ENCODE measurements at places on chromosomes 1 and 21.

DNA sequence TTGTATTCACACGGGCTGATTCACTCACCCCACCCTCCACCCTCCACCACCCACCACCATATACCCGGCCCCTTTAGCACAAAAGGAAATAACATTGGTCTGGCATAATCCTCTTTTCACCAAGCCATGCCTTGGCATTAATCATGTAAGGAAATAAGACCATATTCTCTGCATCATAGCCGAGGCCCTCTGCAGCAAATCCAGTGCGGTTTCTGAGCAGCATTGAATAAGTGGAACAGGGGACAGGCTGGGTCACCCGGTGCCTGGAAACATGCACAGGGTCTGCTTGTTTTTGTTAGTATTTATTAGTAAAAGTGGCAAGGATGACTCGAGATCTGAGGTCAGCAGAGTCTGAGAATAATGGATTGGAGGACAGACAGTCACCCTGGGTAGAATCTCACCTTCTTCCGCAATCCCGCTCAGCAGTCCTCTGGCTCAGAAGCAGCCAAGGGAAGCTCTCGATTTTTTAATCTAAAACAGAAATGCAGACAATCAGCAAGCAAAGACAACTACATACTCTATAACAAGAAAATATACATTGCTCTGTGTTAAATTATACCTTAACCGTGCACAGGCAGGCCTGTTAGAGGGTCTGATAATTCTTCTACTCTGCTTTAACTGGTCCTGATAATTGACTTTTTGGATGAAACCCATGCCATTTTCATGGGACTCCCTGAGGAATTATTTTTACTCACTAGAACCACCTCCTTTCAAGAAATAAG, 52.4 kb upstream of the CDC42BPA start:
- DNase-seq: no peak

DNA sequence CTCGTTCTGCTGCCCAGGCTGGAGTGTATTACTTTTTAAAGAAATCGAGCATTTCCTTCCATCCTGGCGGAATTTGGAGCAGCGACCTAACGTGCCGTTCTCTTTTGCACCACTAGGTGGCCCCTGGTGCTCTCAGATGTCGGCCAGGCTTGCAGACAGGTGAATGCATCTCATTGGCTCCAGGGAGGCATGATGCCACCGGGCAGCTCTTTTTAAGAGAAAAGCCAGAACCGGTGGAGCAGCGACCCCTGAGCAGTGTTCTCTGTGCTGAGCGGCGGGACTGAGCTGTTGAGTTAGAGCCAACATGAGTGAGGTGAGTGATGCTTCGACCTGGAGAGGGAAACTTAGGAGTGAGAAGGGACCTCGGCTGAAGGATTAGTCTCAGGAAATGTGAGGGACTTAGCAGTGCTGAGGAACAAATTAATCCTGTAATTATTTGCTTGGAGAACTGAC, at the start of gene PCP4:
TSS of gene PCP4 (plus strand) at position 241 of the 453 bp plus-strand sequence. CDS start at position 305, 64 bp downstream.
- DNase-seq: no peak

- no peak for DNase-seq
Observed at GRCh38 chr1:207241164-207241934, 80.1 kb upstream of the CD55 start.

- no peak for DNase-seq
Observed at GRCh38 chr1:54402896-54403295, 3.3 kb downstream of the SSBP3 start.

GRCh38 chr1:208204779-208205178, 39.4 kb downstream of the PLXNA2 start:
- DNase-seq: no peak

GRCh38 chr1:209527993-209528717, 55.4 kb upstream of the CAMK1G start:
- no peak for DNase-seq

DNA sequence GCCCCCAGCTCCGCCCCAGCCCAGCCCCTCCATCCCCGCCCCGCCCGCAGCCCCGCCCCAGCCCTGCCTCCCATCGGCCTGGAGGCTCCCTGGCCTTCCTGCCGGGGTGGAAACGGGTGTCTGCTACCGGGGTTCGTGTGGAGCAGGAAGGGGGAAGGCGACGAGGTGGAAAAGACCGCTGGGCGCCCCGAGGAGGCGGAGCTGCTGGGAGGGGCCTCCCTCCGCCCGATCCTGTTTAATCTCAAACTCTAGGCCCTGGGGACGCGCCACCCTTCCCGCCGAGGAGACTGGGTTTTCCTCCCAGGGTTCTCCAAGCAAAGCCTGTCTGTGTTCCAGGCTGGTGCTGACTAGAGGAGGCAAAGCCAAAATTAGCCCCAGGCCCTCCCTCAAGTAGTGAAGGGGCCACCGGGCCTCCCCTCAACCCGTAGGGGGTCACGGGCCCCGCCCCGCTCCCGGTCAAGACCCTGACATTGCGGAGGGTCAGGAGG, 16.2 kb upstream of the TTLL10 start:
- peak; percentile 48 for DNase-seq

DNA sequence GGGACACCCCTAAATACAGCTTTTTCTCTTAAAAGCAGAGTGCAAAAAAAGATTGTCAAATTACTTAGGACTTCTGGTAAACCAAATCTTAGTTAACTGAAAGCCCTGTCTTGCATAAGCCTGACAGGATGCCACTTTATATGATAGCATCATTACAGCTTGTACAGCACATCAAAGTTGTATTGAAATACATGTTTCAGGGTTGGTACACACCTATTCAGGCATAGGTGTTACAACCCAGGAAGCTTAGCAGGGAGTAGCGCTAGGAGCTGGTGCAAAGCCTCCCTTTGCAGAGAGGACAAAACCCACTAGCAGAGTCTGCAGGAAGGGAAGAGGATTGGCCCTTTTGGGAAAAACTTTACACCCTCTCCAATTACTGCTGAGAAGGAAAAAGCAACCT, 258.9 kb upstream of the SGIP1 start:
- no peak for DNase-seq

GRCh38 chr1:36530261-36530660, 47.5 kb upstream of the CSF3R start:
- no peak for DNase-seq

- no peak for DNase-seq
Observed at GRCh38 chr1:38745476-38746401, 113.8 kb downstream of the RRAGC start.

DNA sequence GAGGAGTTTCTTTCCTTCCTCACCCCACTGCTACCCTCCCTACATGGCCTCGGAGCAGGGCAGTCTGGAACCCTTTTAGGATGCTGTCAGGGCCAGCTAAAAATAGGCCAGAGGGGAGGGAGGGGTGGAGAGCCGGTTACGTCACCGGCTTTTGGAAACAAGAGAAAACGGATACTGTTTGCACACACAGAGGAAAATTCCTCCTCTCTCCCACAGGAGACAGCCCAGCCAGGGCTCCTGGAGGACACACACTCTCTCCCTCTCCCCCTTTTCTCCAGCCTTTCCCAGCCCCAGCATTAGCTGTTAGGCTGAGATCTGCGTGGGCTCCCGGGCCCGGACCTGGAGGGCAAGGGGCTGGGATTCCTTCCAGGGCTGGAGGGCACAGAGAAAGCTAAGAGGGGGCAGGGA, 20.0 kb upstream of the ALDH4A1 start:
- no peak for DNase-seq

DNA sequence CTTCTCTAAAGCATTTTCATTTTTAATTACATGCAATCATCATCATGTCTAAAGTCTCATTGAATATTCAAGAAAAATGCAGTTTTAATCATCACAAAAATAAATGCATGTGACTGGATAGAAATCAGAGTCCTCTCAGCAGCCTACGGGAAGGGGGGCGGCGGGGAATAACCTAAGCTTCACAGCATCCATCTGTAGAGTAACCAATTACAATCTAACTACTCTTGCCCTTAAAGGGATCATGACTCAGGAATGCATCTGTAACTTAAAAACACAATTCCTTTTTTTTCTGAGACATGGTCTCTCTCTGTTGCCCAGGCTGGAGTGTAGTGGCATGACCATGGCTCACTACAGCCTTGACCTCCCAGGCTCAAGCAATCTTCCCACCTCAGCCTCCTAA, 22.6 kb downstream of the MTF1 start:
- no peak for DNase-seq

- DNase-seq: no peak
Observed at GRCh38 chr1:53326598-53327181, 1.2 kb downstream of the LRP8 start.

- no peak for DNase-seq
Observed at GRCh38 chr21:42434884-42435283, 31.2 kb downstream of the UBASH3A start.

- no peak for DNase-seq
Observed at GRCh38 chr21:42913476-42913875, 12.0 kb downstream of the ERVH48-1 start.

- no peak for DNase-seq
Observed at GRCh38 chr21:38590449-38591217, 92.4 kb upstream of the ERG start.

GRCh38 chr21:22703521-22703920, 1705.3 kb downstream of the NCAM2 start:
- DNase-seq: no peak

DNA sequence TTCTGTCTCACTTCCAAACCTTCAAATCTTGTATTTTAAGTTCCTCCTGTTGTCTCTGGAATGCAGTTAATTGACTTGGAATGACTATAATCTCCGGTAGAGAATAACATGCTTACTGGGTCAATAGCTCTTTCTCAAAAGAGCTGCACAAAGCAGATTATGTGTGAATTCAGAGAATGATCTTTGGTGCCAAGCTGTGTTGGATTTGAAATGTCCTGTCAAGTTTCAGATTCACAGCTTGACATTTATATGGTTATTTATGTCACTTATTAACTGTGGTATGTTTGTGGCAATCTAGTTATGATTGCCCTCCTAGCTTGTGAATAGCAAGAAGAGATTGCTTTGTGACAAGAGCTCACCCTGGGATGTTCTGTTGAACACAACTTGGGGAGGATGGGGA, 128.3 kb upstream of the KCNE2 start:
- DNase-seq: no peak

- DNase-seq: no peak
Observed at GRCh38 chr21:30348506-30348905, at the start of gene KRTAP23-1. KRTAP23-1 (minus strand) TSS chr21:30348606; CDS start chr21:30348606, 0 bp downstream.

GRCh38 chr1:159291424-159291823, 10.7 kb upstream of the FCER1A start:
- DNase-seq: no peak

- DNase-seq: no peak
Observed at GRCh38 chr1:157199421-157199755, 61.2 kb upstream of the ETV3 start.

DNA sequence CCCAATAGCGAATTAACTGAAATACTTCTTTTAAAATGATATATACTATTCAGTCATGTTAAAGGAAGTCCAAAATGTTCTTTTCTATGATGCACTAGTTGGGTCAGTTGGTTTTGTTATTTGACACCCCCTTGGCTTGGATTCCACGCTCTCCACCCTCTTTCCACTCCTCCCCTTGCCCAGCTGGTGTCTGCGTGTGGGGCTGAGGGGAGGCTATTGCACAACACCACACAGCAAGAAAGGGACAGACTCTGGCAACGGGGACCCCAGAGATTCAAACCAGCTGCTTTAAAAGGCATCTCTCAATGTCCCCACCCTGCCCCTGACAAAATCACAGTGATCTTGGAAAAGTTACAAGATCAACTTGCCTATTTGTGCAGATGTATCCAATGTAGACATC, 394.3 kb downstream of the TGFB2 start:
- no peak for DNase-seq

- DNase-seq: no peak
Observed at GRCh38 chr1:109610609-109611307, 8.7 kb downstream of the GNAT2 start.

DNA sequence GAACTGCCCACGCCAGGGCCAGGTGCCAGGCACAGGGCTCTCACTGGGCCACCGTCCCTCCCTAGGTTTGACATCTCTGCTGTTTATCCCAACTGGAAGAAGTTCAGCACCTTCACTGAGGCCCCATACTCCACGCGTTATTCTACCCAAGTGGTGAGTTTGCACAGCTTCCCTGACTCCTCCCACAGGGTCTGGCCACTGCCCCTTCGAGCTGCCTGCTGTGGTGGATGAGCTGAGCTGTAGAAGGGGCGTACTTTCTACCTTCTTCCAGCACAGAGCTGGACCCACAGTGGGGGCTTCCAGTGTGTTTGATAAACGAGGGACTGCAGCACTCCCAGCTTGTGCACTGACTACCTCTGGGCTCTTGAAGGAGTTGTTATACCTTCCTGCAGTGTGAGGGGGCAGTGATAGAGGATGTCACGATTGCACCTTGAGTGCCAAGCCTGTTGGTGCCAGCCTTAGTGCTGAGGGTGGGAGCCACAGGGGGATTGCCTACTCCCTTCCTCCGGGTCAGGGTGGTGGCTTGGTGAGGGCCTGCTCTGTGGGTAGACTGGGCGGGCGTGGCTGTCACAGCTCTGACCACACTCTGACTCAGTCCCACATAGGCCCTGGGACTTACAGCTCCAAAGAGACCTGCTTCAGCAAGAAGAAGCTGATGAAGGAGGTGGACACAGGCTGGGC, 5.9 kb upstream of the TTC22 start:
- DNase-seq: no peak

DNA sequence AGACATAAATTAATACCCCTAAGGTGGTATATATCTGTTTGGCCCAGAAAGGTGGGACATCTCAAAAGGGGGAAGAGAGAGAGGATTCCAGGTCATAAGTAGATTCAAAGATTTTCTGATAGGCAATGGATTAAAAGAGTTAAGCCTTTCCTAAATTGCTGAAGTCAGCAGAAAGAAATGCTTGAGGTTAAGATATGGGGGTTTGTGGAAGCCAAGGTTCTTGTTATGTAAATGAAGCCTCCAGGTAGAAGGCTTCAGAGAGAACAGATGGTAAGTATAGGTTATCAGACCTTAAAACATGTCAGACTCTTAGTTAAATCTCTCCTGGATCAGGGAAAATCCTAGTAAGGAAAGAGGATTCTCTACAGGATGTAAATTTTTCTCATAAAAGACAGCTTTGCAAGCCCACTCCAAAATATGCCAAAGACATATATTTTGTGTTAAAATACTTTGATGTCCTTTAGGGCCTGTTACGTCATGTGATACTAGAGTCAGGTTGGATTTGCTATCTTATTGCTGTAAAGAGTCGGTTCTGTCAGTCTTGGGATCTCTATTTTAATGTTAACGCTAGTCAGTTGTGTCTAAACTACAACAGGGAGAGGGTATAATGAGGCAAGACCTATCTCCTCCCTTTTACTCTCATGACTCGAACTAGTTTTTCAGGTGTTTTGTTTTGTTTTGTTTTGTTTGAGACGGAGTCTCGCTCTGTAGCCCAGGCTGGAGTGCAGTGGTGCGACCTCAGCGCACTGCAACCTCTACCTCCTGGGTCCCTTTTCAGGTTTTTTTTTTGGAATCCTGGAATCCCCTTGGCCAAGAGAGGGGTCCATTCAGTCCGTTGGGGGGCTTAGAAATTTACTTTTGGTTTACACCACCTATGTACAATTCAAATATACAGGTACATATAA, 30.6 kb downstream of the RGS2 start:
- no peak for DNase-seq

DNA sequence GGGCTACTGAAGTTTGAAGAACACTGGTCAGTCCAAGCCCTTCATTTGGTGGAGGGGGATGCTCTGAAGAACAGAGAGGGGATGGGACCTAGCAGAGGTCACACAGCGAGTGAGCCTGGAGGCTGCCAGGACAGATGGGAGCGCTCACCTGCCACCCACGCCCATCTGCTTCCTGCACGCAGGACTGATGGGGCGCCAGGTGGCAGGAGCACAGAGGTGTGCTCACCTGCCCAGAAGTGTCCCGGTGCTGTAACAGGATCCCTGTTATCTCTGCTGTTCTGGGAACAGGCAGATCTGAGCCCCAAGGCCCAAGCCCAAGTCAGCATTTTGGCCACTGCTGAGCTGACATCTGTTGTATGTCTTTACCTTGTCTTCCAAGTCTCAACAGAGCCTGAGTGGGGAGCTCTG, 40.5 kb downstream of the EPHB2 start:
- no peak for DNase-seq
